Breast epithelium (tissue), 4 donors: ENCODE measurements at places on chromosomes 6 and 20. TPM values are rescaled to one million over a fixed set of nuclear protein-coding genes. Genes with fewer than 3 reads are reported as not detected.
A peak's percentile ranks its signal among the peaks of the same experiment; 100 is the strongest.

CCDC170 gene
- total RNA-seq = 9.8 TPM

GRCh38 chr6:143125455-143125854 lies 64.8 kb downstream of the AIG1 start:
- H3K4me1 ChIP-seq = no peaks in the 10 kb centered on the region
- no peak for DNase-seq
- H3K27me3 ChIP-seq = no peaks in the 10 kb centered on the region
- H3K27ac ChIP-seq = no peak overlapping the region
- H3K4me3 ChIP-seq = no peak overlapping the region
- H3K36me3 ChIP-seq = no peaks in the 10 kb centered on the region

FOXQ1 gene
- total RNA-seq = 1.5 TPM

JARID2 gene
- total RNA-seq = 11.5 TPM

GRCh38 chr6:137495703-137496336 lies 1.6 kb upstream of the OLIG3 start:
- no peak for DNase-seq
- no peaks in the 10 kb centered on the region for H3K36me3 ChIP-seq
- no peak overlapping the region for H3K27ac ChIP-seq
- peaks cover 91% of the 10 kb centered on the region for H3K27me3 ChIP-seq

MDFI gene
- 75.8 TPM for total RNA-seq

- H3K36me3 ChIP-seq = no peaks in the 10 kb centered on the region
- no peak for DNase-seq
- no peak overlapping the region for H3K27ac ChIP-seq
Measured at GRCh38 chr20:24588725-24589340, 119.4 kb downstream of the SYNDIG1 start.

GRCh38 chr6:110826236-110827129 lies 11.2 kb upstream of the CDK19 start:
- peak overlapping the region; percentile 7 for H3K27ac ChIP-seq
- no peaks in the 10 kb centered on the region for H3K36me3 ChIP-seq
- H3K4me3 ChIP-seq = no peak overlapping the region
- no peak for DNase-seq

IGF2R gene
- 81.0 TPM for total RNA-seq

GRCh38 chr6:159493898-159494585 lies 199.0 kb downstream of the SOD2 start:
- no peak overlapping the region for H3K27ac ChIP-seq
- H3K4me3 ChIP-seq = no peak overlapping the region
- H3K27me3 ChIP-seq = no peaks in the 10 kb centered on the region
- DNase-seq = no peak
- no peaks in the 10 kb centered on the region for H3K4me1 ChIP-seq

GRCh38 chr6:11791354-11792107 lies 12.9 kb upstream of the ADTRP start:
- no peaks in the 10 kb centered on the region for H3K27me3 ChIP-seq
- no peak for DNase-seq
- no peak overlapping the region for H3K27ac ChIP-seq
